ENCODE measurements at places on chromosomes 2 and 18. TPM values are rescaled to one million over a fixed set of nuclear protein-coding genes. Genes with fewer than 3 reads are reported as not detected.

The CCL20 gene
- not detected for total RNA-seq

The SGPP2 gene
- total RNA-seq = not detected

The STK17B gene
- 43.1 TPM for total RNA-seq

The SERPINB8 gene
- total RNA-seq = 9.7 TPM

The CRYGD gene
- not detected for total RNA-seq

The ADGRF3 gene
- not detected for total RNA-seq

The CYRIA gene
- total RNA-seq = 10.2 TPM

The MPPE1 gene
- 32.1 TPM for total RNA-seq

The ONECUT2 gene
- total RNA-seq = under 0.01 TPM

The TUBB8B gene
- total RNA-seq = not detected

The KLHL30 gene
- total RNA-seq = 1.2 TPM

The AKAIN1 gene
- not detected for total RNA-seq

The ASXL3 gene
- 0.66 TPM for total RNA-seq
